ENCODE measurements at places on chromosomes 1 and 21.

- DNase-seq: peak; percentile 23
Observed at GRCh38 chr1:66331658-66332547, 202.1 kb upstream of the SGIP1 start.

DNA sequence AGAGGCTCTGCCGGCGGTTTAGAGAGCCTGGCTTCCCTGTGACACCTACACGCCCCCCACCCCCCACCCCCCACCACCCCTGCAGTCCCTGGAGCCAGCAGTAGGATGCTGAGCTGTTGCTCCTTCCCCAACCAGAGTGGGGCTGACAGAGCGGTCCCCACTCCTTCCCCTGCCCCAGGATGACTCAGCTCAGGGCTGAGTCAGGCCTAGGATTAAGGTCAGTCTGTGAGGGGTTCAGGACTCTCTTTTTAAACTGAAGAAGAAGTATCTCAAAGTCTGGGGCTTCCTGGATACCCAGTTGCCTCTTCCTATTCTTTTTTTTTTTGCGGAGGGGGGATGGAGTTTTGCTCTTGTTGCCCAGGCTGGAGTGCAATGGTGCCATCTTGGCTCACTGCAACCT is 19.1 kb downstream of the DMBX1 start:
- no peak for DNase-seq

- DNase-seq: peak; percentile 23
Observed at GRCh38 chr1:1889847-1890505, 911 bp downstream of the GNB1 start.

- no peak for DNase-seq
Observed at GRCh38 chr1:42168391-42168670, 3.8 kb upstream of the GUCA2A start.

- no peak for DNase-seq
Observed at GRCh38 chr1:117795190-117795589, 134.2 kb downstream of the GDAP2 start.

GRCh38 chr1:226132728-226133503 is 53.6 kb downstream of the ACBD3 start:
- no peak for DNase-seq

DNA sequence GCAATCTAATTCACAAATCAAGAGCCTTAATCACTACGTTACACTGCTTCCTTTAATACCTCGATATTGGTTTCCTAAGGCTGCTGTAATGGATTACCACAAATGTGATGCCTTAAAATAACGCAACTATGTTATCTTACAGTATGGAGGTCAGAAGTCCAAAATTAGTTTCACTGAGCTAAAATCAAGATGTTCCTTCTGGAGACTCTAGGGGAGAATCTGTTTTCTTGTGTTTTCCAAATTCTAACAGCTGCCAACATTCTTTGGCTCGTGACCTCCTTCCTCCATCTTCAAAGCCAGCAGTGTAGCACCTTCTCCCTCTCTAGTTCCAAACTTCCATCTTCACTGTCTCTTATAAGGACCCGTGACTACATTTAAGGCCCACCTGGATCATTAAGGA is 335.0 kb upstream of the NFIA start:
- no peak for DNase-seq

DNA sequence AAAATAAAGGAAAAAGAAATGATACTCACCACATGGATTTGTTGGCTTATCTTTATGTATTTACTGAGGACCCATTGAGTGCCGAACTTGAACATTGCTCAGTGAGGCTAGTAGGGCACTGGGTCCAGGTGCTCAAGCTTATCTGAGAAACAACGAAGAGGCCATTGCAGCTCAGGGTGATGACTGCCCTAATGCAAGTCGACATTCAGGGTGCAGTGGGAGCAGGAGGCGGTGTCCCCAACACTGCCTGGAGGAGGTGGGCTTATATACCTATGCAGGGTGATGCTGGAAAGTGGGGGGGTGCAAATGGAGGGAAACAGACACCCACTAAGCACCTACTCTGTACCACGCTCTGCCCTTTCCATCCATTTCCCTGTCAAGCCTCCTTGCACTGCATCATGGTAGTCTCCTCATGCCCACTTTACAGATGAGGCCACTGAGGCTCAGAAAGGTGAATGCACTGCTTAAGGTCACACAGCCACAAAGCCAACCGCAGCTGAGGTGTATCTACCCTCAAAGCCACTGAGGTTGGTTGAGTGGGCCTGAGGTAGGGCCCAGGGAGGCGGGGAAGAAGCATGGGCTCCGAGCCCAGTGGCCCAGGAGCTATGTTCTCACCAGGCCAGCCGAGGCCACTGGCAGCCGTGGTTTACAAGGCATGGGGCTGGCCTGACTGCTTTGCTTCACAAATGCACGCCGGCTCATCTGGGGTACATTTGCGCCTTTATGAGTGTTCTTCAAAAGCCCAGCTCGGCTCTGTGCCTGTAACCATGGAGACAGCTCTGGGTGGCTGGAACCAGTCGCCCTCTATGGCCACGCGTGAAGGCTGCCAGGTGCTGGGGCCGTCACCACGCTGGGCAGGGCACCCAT is 103.8 kb downstream of the EPHB2 start:
- no peak for DNase-seq

- DNase-seq: no peak
Observed at GRCh38 chr1:228316589-228317387, 89.8 kb downstream of the TRIM11 start.

DNA sequence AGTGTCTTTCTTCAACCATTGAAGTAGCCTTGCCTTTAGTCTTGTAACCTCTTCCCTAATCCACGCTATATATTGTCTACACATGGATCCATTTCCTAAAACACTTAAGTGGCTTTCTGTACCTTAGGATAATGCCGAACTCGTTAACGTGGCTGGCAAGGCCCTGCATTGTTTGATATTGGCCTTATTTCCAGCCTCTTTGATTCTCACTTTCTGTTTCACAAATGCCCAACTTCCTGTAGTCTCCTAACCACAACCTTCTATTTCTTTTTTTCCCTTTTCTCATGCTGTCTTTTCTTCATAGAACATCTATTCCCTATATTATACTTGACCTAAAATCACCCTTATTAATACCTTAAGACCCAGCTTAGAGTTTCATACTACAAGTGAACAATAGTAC is 536.0 kb downstream of the LMO4 start:
- DNase-seq: no peak

GRCh38 chr1:166083887-166084286 is 82.9 kb downstream of the FAM78B start:
- no peak for DNase-seq

- DNase-seq: no peak
Observed at GRCh38 chr1:101613546-101613945, 376.7 kb downstream of the S1PR1 start.

DNA sequence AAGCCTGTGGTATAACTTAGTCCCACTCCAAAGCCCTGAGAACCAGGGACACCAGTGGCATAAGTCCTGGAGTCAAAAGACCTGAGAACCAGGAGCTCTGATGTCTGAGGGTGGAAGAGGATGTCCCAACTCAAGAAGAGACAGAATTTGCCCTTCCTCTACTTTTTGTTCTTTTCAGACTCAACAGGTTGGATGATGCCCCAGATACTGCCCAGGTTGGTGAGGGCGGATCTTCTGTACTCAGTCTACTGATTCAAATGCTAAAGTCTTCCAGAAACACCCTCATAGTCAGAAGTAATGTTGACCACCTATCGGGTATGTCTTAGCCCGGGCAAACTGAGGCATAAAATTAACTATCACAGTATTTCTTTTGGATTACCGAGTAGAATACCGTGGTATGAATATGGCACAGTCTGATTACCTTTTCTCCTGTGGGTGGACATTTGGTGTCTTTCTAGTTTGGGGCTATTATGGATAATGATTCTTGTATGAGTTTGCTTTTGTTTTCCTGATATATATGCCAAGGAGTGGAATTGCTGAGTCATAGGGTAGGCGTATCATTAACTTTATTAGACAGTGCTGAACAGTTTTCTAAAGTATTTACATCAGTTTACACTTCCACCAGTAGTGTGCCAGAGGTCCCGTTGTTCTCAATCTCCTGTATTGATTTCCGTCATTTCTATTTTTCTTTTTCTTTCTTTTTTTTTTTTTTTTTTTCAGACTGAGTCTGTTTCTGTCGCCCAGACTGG is 3.2 kb upstream of the CHAF1B start:
- DNase-seq: no peak

DNA sequence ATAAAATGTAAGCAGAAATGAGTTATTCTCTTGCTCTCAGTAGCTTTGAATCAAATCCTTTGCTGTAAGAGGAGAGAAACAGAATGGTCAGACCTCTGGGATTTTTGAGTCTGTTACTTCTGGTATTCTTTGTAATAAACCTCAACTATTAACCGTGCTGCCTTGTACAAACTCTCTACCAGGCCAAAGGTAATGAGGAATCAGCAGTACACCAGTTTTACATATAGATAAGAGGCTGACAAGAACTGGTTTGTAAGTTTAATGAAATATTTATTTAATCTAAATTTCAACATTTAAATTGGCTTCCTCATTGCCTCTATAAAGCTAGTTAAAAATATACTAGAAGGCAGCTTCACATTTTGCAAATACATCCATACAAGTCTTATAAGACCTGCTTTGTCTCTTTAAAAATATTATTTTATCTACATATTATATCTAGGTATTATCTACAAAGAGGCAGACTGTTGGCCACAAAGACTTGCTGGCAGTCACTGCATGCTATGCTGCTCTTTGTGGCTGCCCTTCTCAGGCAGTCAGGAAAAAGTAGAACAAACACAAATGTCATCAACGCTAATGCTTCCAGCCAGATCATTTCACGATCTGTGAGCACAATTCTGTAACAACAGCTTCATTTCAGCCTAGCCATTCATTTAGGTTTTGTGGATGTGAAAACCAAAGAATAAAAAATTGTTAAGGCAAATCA is 173.0 kb downstream of the GABPA start:
- DNase-seq: no peak

GRCh38 chr1:234270581-234271242 is 102.5 kb upstream of the COA6 start:
- no peak for DNase-seq

DNA sequence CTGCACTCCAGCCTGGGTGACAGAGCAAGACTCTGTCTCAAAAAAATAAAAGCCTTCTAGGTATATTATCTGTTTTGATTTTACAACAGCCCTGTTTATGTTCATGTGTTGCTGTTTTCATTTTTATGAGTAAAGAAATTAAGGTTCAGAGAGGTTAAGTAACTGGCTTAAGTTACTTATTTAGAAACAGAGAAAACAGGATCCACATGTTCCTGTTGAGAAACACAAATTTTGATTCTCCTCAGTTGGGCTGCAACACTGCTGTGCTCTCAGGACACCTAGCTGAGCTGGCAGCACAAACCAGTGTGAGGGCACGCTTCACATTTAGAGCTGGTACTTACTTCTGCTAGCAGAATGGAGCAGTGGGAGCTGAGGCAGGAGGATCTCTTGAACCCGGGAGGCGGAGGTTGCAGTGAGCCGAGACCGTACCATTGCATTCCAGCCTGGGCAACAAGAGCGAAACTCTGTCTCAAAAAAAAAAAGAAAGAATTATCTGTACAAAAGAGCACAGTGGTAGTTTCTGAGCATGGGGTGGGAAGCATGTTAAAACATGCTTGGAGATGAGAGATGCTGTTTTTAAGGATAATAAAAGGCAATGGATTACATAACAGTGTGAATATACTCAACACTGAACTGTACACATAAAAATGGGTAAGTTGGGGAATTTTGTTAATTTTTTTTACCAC is 2.4 kb downstream of the SPRTN start:
- DNase-seq: no peak

DNA sequence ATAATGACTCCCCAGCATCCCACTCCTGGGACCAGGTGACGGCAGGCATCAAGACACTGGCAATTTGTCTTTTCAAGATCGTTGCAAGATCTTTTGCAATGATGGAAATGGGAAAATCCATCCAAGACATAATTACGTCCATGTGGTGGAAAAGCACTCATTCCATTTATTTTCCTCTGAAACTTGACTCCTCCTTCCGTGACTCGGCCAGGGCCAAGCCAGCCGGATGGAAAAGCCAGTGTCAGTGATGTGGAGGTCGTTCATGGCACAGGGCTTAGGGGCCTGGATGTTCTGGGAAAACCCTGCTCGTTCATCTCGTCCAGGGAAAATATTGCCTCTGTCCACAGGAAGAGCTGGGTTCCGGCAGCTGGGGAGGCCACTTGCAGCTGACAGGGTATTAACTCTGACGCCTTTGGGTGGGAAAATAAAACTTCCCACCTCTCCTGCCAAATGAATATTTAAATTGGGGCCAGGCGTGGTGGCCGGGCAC is 46.2 kb downstream of the C1orf198 start:
- no peak for DNase-seq

GRCh38 chr1:66557157-66557556 is 23.2 kb downstream of the SGIP1 start:
- DNase-seq: no peak

Data from activated gamma-delta T cell treated with Interleukin-2 at 50 U/mL for 16 hours (primary cell).